Retina (tissue), 1 donor: ENCODE measurements at places on chromosomes 6 and 20.
A peak's percentile ranks its signal among the peaks of the same experiment; 100 is the strongest.

- DNase-seq: peak; percentile 85
Measured at GRCh38 chr6:168968228-168968627, 285.4 kb downstream of the THBS2 start.

DNA sequence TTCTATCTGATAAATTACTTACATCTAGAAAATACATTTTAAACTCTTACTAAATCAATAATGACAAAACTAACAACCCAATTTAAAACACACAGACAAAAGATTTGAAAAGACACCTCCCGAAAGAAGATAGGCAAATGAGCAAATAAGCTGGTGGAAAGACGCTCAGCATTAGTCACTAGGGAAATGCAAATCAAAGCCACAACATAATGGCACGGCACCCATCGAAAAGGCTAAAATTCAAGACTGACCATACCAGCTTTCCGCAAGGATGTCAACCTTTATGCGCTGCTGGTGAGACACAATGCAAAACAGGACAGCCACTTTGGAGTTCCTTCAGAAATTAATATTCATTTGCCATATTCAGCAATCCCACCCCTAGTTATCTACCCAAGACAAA lies 25.9 kb downstream of the TAF4 start:
- no peak for DNase-seq

DNA sequence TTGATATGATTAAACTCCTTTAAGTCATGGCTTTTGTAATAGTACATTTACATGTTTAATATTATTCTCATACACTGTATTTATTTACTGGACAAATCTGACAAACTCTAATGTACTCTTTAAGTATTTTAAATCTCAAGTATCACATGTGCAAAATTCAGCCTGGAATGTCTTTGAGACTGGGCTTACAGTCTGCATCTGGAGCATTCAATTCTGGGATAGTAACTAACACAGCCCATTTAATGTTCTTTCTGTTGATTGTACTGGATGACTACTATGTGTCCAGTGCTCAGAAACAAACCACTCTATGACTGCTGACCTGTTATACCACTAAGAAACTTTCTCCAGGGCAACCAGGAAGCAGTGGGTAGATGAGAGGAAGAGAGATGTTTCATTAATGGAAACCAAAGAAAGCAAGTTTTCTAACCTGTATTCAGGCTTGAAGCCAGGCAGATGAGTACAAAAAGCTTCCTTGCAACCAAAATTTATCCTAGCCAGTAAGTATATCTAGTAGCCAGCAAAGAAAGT lies 26.8 kb downstream of the FBXL4 start:
- no peak for DNase-seq

- DNase-seq: no peak
Measured at GRCh38 chr6:4004249-4004648, 74.7 kb downstream of the FAM217A start.

GRCh38 chr6:158570681-158570962 lies 10.7 kb downstream of the TMEM181 start:
- DNase-seq: no peak

DNA sequence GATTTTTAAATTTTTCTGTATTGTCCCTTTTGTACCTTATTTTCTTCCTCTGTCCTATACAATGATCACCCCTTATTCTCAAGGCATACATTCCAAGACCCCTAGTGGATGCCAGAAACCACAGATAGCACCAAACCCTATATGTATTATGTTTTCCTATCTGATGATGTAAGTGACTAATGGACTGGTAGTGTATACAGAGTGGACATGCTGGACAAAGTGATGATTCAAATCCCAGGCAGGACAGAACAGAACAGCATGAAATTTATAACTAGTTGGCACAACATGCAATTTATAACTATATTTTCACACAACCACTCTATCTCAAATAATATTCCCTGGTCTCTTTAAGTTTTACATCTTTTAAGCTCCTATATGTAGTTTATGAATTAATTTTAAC lies 205.6 kb upstream of the FLRT3 start:
- no peak for DNase-seq

GRCh38 chr6:34108176-34108575 lies 37.7 kb downstream of the GRM4 start:
- no peak for DNase-seq

- DNase-seq: no peak
Measured at GRCh38 chr20:54058420-54059139, 11.8 kb downstream of the BCAS1 start.

- DNase-seq: no peak
Measured at GRCh38 chr6:138728662-138729061, 44.9 kb upstream of the CCDC28A start.

- no peak for DNase-seq
Measured at GRCh38 chr20:33097001-33097400, 17.6 kb downstream of the BPIFB4 start.

- no peak for DNase-seq
Measured at GRCh38 chr20:16752901-16753300, 4.7 kb downstream of the OTOR start.
